ENCODE measurements at places on chromosomes 7 and 10.

- DNase-seq = no peak
Observed at GRCh38 chr7:147541261-147541660, 1049.3 kb upstream of the C7orf33 start.

GRCh38 chr7:150465414-150465813, 15.0 kb downstream of the GIMAP8 start:
- no peak for DNase-seq

DNA sequence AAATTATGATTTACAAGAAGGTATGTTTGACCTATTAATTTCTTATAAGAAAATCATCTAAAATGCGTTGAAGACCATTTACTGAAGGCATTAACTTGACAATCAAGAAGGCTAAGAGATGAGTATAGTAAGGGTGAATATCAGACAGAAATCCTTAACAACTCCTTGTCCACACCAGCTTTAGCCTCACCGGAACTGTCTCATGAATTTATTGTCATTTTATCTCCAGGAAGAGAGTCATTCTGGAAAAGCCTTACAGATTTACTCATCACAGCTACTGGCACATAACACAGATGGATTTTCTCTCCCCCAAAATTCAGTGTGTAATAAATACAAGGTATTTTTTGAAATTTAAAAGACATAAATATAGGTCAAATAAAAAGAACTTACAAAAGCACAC, 129.4 kb upstream of the LSM8 start:
- DNase-seq = no peak

DNA sequence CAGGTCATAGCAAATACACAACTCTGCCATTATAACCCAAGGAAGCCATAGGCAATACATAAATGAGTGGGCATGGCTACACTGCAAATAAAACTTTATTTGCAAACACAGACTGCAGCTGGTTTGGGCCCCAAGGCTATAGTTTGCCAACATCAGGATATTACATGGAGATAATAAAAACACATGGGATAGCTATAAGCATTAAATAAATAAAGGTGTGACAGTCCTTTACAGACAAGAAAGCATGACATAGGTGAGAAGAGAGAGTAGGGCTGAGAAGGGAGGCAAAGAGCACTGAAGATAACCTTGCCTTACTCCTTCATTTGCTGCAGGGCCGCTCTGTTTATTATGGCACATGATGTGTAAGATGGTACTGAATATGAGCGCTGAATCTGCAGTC, 135.1 kb upstream of the GHITM start:
- no peak for DNase-seq

GRCh38 chr10:24341371-24341770, 132.4 kb downstream of the KIAA1217 start:
- DNase-seq = no peak

DNA sequence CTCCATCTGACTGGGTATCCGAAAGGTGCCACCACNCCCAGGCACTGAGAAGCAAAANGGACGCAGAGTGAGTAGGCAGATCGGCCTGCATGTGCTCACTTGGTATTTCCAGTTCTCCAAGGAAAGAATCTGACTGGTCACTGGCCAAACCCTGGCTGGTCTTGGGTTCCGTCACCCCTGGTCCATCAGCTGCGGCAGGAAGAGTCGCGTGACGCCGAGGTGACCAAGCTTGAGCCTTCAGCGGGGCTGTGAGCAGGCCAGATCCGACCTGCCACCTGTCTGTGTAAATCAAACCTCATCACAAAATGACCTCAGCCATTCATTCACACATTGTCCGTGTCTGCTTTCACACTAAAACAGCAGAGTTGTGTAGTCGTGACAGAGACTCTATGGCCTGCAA, 28.8 kb upstream of the CHST15 start:
- DNase-seq = no peak

DNA sequence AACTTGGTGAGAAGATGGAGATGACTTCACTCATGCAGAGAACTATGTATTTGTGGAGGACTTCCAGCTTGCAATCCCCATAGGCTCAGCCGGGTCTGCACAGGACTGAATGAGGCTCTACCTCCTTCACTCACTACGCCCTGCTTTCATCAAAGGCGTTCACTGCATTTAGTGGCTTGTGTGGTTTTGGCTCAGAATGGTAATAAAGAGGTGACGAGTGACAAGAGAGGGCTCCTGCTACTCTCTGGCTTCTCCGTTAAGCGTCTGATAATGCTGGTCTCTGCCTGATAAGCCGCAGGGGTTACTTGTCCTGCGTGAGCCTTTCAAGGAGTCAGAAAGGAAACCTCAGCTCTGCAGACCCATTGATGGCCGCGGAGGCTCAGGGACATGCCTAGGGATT, 343.4 kb downstream of the PRPF18 start:
- no peak for DNase-seq

DNA sequence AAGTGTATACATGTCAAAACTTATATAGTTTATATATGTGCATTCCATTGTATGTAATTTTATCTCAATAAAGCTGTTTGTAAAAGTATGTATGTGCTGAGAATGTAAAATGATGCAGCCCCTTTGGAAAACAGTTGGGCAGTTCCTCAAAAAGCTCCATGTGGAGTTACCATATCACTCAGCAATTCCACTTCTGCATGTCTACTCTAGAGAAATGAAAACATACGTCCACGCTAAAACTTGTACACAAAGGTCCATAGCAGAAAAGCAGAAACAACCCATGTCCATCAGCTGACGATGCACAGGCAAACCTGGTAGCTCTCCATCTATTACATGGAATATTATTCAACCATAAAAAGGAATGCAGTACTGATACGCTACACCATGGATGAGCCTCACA, 8.3 kb upstream of the RGS10 start:
- DNase-seq = no peak

DNA sequence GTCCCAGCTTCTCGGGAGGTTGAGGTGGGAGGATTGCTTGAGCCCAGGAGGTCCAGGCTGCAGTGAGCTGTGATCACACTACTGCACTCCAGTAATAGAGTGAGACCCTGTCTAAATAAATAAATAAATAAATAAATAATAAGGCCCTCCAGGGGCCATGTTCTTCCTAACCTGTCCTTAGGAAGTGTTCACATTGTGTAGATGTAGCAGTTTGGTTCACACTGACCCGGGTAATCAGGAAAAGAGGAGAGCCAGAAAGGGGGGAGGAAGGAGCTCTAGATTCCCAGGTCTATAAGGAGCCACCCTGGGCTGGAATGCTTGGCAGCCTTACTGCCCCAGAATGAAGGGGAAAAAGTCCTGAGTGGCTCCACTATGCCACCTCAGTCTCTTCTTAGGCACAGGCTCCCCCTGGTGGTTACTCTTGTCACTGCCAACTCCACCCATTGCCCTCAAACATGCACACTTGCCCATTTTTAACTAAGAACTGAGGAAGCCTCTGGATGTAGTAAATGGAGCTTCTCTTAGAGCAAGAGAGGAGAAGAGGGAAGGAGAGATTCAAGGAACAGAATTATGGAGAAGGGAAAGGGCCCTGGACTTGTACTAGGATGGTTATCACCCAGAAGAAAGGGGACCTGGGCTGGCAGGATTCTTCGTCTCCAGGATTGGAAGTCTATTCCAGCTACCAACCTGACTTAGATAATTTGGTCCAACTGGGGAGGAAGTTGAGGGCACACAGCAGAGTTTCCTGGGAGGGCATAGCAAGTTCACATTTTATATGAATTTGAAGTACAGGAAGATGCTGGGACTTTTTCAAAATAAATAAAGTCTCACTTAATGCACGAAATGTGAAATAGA, 7.8 kb downstream of the HPS6 start:
- peak; percentile 46 for DNase-seq

GRCh38 chr10:128744092-128744491, 617.9 kb upstream of the MKI67 start:
- no peak for DNase-seq

DNA sequence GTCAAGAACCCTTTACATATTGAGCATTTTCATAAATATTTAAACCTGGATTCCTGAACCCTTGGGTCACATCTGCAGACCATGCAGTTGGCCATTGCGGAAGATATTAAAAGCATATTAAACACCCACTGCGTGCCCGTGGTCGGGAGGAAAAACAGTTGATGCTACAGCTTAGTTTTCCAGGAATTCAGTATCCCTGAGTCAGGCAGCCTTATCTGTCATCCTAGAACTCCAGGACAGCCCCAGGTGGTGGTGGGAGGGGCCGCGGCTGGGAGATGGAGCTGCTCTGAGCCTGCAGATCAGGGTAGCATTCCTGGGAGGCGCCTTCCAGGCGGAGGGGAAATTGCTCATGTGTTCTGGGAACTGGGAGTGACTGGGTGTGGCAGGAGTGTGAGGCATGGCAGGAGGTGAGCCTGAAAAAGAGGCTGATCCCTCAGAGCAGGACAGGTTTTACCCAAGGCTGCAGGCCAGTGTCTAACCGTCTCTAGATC, 222.9 kb upstream of the SH2B2 start:
- no peak for DNase-seq

DNA sequence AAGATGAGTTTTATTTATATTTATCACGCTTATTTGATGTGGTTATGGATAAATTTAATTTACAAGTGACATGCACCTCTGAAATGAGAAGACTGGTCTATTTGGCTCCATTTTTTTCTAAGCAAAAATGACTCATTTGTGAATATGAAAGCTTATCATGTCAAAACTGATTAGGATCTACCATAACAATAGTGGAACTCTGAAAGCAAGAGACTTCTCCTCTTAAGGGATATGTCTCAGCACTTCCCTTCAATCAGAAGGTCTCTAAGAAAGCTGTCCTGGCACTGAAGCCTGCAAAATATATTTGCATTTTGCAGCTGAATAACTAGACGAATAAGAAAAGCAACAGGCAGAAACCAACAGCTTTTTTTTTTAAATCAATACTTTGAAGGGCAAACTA, 12.7 kb downstream of the FAS start:
- DNase-seq = no peak

GRCh38 chr7:29346231-29346978, 151.8 kb downstream of the CHN2 start:
- no peak for DNase-seq

DNA sequence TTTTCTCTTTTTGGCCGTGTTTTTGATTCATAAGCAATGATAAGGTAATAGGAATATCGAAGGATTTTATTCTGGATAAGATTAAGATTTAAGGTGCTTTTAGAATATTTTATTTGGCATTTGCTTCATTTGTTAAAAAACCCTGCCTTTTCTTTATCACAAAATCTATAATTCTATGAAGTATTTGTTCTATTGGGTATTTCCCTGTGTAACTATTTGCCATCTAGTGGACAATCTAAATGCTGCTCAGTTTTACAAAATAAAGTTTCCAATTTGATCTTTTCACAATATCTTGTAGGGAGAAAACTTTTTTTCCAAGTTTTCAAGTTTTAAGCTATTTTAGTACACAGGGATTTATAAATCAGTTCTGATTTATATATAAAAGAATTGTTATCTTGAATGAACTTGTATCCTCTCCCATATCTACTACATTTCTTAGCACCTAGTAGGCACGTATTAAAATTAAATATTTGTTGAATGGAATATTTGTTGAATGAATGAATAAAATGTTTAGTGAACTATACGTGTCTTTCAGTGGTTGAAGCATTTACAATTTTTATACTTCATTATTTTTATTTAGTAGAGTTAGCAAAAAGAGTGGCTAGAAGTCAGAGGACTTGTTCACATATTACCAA, 26.5 kb downstream of the ANKRD7 start:
- DNase-seq = no peak

- no peak for DNase-seq
Observed at GRCh38 chr7:112410092-112410491, 40.2 kb upstream of the IFRD1 start.

- no peak for DNase-seq
Observed at GRCh38 chr10:129280908-129281586, 186.0 kb upstream of the MGMT start.

- no peak for DNase-seq
Observed at GRCh38 chr7:9071160-9071762, 637.9 kb downstream of the NXPH1 start.

- no peak for DNase-seq
Observed at GRCh38 chr10:72133517-72133916, 45.2 kb upstream of the SPOCK2 start.

DNA sequence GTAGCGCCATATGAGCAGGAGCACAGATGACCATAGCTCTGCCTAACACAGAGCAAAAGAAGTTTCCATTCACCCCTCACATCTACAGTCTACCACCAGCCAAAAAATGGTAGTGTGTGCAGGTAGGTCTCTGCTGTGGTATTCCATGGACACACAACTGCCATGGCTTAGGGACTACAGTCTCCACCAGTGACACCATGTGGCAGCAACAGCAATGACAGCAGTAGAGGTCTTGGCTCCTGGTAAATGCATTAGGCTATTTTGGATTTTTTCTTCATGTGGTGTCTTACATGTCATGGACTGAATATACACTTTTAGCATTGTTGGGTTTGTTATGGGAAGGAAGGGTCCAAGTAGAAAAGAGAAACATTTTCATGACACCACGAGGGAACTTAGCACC, 70.1 kb upstream of the CABCOCO1 start:
- DNase-seq = no peak

GRCh38 chr7:91140286-91140685, 123.9 kb upstream of the FZD1 start:
- no peak for DNase-seq

DNA sequence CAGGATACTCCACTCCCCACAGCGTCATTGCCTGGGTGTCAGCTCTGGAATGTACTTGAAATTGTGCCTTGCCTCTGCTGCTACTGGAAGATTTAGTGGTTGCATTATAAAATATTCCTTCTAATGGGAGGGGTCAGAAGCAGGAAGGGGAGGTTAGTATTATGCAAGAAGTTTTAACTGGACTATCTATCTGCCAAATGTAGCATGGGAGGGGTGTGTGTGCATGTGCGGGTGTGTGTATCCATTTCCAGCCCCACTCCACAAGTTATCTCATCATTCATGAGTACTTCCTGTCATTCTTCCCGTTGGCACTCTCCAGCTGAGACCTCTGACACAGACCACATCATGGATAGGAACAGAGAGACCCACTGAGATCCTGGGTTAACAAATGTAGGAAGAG, 13.4 kb downstream of the MBL2 start:
- no peak for DNase-seq

- no peak for DNase-seq
Observed at GRCh38 chr10:49664842-49665355, 14.6 kb upstream of the C10orf53 start.

GRCh38 chr7:82562716-82563404, 119.3 kb upstream of the CACNA2D1 start:
- DNase-seq = no peak

- no peak for DNase-seq
Observed at GRCh38 chr7:128937647-128938543, at the start of gene IRF5. Gene IRF5 (plus strand): TSS chr7:128937927. CDS start chr7:128942082, 4,155 bp downstream.

- no peak for DNase-seq
Observed at GRCh38 chr7:128035712-128036111, 4.5 kb upstream of the LRRC4 start.

- no peak for DNase-seq
Observed at GRCh38 chr10:12803776-12804175, 197.7 kb downstream of the CCDC3 start.

DNA sequence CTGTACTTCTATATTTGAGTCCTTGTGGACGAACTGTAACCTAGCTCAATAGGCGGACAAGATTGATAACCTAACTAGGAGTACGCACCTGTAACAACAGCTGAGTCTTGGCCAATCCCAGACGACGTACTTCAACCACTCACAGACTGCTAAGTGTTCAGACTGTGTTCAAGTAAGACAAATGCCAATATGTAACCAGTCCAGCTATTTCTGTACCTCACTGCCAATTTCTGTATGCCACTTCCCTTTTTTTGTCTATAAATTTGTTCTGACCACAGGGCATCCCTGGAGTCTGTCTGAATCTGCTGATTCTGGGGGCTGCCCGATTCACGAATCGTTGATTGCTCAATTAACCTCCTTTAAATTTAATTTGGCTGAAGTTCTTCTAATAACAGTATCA, 32.2 kb downstream of the HACD1 start:
- no peak for DNase-seq
